ENCODE measurements at places on chromosomes 1 and 21. TPM values are rescaled to one million over a fixed set of nuclear protein-coding genes. Genes with fewer than 3 reads are reported as not detected.

GRCh38 chr1:28032281-28032680, 56.1 kb downstream of the EYA3 start:
- H3K36me3 ChIP-seq = peaks cover 34% of the 10 kb centered on the region
- no peak overlapping the region for H3K4me3 ChIP-seq
- no peaks in the 10 kb centered on the region for H3K27me3 ChIP-seq
- H3K27ac ChIP-seq = no peak overlapping the region

DNA sequence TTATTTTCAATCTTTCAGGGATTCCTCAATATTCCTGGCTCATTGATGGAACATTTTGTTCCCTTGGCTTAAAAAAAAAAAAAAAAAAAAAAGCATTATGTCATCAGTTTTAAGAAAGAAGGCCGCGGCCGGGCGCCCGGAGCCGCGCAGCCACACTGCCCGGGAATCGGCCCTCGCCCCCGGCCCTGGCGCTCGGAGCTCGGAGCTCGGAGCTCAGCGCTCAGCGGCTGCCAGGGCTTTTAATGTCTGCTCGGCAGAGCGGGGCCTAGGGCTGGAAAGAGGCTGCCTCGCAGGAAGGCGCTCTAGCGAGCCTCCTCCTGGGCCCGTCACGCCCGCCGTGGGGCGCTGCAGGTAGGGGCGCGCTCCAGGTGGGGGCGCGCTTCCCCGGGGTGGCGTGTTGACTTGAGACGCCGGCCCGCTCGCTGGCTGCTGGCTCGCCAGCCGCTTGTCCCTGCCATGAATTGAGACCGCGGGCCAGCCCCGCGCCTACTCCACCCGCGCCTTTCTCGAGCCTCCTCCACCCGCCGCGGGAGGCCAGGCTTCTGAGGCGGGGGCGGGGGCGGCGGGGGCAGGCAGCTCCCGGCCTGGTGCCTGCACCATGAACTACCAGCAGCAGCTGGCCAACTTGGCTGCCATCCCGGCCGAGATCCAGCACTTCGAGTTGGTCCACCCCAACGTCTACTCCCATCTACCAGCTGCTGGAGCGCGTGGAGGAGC, 5.4 kb upstream of the TDRD5 start:
- H3K4me1 ChIP-seq = no peaks in the 10 kb centered on the region
- no peaks in the 10 kb centered on the region for H3K27me3 ChIP-seq
- peak; percentile 61 for DNase-seq
- H3K36me3 ChIP-seq = no peaks in the 10 kb centered on the region

DNA sequence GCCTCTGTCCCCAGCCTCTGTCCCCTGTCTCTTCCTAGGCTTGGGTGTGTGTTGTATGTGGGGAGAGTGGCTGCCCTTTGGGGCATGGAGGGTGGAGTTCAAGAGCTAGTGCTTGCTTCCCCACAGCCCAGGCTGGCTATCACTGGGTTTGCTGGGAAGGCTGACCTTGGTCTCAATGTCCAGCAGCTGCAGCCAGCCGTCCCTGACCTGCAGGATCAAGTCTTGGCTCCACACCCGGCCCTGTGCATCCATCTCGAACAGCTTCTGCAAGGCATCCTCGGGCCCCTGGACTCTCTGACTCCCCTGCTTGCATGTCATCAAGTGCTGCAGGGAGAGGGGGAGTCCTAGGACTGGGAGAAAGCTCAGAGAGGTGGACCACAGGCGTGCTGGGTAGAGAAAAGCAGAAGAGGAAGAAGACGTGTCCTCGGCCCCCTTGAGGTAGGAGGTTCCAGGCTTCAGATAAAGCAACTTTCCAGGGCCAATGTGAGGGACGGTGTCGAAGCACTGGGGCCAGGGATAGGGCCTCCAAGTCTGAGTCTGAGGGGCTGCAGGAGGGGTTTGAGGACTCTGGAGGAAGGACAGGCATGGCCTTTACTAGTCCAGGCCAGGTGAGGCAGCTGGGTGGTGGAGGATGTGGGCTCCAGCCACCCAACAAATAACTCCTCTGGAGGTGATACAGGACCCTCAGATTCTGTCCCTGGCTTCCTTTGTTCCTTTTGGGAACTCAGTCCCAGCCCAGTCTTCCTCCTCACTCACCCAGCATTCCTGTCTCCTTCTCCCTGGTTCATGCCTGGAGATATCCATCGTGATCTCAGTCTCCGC, 4.0 kb downstream of the EPS8L3 start:
- peak; percentile 10 for DNase-seq
- H3K27ac ChIP-seq = no peak overlapping the region
- no peaks in the 10 kb centered on the region for H3K4me1 ChIP-seq
- no peaks in the 10 kb centered on the region for H3K27me3 ChIP-seq
- no peak overlapping the region for H3K4me3 ChIP-seq

GRCh38 chr1:10694274-10694632, 102.2 kb downstream of the CASZ1 start:
- peak overlapping the region; percentile 74 for H3K27ac ChIP-seq
- H3K4me3 ChIP-seq = peak overlapping the region; percentile 95
- H3K27me3 ChIP-seq = no peaks in the 10 kb centered on the region
- H3K36me3 ChIP-seq = no peaks in the 10 kb centered on the region
- DNase-seq = no peak
- peaks cover 63% of the 10 kb centered on the region for H3K4me1 ChIP-seq

DNA sequence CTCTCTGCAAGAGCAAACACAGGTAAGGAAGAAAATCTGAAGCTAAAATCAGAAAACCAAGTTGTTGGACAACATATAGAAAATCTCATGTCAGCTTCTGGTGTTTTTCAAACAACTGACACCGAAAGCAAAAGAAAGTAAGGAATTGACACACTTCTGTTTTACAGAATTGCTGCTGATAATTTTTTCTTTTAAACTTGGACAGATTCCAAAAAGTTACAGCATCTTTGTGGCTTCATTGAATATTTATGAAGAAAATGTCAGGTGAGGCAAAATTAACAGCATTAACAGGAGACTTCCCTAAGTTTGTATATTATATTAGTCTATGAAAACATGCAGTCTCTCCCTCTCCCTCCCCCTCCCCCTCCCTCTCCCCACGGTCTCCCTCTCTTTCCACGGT, 14.9 kb upstream of the CTSS start:
- H3K4me3 ChIP-seq = no peak overlapping the region
- DNase-seq = no peak
- H3K27ac ChIP-seq = no peak overlapping the region
- no peaks in the 10 kb centered on the region for H3K36me3 ChIP-seq

GRCh38 chr1:23442751-23443150, 18.2 kb upstream of the TCEA3 start:
- no peak for DNase-seq
- no peaks in the 10 kb centered on the region for H3K27me3 ChIP-seq
- no peak overlapping the region for H3K4me3 ChIP-seq
- no peaks in the 10 kb centered on the region for H3K36me3 ChIP-seq

The LCE1F gene
- not detected for total RNA-seq

The CFHR1 gene
- not detected for total RNA-seq

The GJA8 gene
- total RNA-seq = not detected

Data from heart left ventricle (tissue), 16 donors.